ENCODE measurements at places on chromosomes 13 and 19.

DNA sequence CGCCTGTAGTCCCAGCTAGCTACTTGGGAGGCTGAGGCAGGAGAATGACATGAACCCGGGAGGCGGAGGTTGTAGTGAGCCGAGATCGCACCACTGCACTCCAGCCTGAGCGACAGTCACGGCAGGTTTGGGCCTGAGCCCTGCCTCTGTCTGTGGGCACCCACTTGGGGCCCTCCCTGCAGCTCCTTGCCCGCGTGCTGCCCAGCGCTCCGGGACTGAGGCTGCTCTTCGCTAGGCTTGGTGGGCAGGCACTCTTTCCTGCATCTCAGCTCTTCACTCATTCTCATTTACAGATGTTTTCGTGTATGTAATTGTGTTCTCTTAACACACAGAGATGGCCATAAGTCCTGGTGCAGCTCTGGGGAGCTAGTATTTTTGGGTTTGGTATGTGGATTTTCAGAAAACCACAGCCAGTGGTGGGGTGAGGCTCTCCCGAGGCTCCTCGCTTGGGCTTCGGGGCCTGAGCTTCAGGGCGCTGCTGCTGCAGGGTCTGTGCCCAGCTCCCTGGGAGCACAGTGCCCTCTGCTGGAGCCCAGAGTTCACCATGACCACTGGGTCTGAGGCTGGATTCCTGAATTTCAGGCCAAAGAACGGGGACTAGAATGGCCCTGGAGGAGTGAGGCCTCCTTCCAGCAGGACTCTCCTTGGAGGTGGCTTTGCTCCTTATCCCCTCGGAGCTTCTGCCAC is 15.2 kb downstream of the UPF1 start:
- DNase-seq: peak; percentile 72

GRCh38 chr19:46390121-46390858 is 23.1 kb downstream of the CCDC8 start:
- no peak for DNase-seq

DNA sequence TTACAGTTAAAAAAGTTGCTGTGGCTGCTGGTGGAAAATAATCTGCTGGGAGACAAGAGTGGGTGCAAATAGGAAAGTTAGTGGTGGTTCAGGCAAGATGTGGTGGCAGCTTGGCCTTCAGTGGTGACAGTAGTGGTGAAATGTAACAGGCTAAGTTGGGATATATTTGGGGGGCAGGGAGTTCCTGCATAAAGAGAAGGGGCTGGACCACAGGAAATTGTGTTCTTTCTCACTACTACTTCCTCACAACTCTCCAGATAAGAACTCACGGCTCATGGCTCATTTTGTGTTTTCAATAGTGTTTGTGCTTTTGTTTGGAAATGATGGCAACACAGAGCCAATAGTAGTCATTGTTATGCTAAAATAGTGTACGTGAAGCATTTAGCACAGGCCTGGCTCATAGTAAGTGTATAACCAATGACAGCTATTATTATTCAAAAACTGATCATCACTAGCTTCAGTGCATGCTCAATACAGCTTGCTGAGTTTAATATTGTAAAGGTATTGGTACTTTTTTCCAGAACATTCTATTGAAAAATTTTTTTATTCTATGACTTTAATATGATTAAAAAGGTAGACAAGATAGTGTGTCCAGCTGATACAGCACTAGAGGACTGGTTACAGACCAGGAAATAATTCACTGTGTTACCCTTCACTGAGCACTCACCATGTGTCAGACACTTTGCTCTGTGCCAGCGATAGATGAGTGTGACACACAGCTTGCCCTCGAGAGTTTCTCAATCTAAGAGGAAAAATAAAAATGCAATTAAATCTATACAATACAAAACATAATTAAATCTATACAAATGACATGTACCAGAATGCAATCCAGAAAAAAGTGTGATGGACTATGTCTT is 209.8 kb downstream of the POU4F1 start:
- DNase-seq: no peak

DNA sequence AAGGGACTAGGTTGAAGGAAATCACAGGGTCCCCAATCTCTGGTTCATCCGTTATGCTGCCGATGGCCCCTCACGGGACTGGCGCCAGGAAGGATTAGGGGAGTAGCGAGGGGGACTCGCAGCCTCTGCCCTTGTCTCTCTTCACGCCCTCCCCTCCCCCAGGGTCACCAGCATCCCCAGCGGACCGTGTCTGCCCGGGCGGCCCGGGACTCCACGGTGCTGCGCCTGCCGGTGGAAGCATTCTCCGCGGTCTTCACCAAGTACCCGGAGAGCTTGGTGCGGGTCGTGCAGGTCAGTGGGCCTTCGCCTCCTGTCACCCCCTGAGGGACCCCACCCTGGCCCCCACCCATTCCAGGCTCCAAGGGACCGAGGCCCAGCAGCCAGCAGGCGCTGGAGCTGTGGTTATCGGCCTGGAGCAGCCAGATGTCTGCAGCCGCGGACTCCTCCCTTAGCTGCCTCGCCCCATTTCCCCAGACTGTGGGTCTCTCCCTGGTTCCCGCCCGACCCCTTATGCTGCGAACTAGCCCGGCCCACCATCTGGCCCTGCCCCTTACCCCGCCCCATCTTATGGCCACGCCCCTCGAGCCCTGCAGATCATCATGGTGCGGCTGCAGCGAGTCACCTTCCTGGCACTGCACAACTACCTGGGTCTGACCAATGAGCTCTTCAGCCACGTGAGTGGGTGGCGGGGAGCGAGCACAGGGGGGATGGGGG is 5.4 kb downstream of the PNPLA6 start:
- peak; percentile 25 for DNase-seq

- no peak for DNase-seq
Measured at GRCh38 chr13:51912091-51912490, 50.3 kb downstream of the CCDC70 start.

DNA sequence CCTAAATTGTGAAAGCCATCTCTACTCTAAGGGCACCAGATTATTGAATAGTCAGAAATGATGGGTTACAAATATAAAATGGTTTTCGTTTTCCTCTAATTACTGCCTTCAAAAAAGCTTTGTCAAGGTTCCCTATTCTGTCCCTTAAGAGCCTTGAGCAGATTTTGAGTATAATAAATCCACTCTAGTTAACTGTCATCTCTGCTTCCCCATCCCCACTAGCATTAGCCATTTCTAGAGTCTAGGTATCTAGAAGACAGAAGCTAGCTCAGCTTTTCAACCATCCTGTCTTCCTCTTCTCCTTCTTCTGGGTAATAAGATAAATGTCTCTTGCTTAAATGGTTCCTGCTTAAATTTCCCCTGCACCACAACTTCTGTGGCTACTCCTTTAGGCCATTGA is 290.4 kb downstream of the DACH1 start:
- DNase-seq: no peak

GRCh38 chr19:5822181-5822844 is 17.2 kb downstream of the FUT6 start:
- DNase-seq: no peak

DNA sequence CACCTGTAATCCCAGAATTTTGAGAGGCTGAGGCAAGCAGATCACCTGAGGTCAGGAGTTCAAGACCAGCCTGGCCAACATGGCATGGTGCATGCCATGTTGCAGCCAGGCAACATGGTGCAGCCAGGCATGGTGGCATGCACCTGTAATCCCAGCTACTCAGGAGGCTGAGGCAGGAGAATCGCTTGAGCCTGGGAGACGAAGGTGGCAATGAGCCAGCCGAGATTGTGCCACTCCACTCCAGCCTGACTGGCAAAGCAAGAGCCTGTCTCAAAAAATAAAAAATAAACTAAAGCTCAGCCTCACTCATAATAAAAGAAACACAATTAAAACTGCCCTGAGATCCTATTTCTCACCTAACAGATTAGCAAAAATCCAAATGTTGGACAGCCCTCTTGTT is 49.7 kb upstream of the MAP3K10 start:
- DNase-seq: no peak

DNA sequence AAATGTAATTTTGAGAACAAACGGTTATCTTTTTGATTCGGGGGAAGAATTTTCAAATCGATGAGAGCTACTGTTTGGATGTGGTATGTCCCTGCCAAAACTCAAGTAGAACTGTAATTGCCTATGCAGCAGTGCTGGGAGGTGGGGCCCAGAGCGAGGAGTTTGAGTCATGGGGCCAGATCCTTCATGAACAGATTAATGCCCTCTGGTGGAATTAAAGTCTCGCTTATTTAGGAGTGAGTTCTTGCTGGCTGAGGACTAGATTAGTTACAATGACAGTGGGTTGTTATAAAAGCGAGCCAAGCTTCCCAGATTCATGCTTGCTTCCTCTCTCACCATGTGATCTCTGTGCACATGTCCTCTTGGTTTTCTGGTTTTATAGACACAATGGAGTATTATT is 11.8 kb upstream of the PRR20A start:
- no peak for DNase-seq

GRCh38 chr13:76440568-76440967 is 445.6 kb downstream of the KCTD12 start:
- DNase-seq: no peak

- DNase-seq: no peak
Measured at GRCh38 chr19:19206938-19207337, 3.7 kb upstream of the NR2C2AP start.

DNA sequence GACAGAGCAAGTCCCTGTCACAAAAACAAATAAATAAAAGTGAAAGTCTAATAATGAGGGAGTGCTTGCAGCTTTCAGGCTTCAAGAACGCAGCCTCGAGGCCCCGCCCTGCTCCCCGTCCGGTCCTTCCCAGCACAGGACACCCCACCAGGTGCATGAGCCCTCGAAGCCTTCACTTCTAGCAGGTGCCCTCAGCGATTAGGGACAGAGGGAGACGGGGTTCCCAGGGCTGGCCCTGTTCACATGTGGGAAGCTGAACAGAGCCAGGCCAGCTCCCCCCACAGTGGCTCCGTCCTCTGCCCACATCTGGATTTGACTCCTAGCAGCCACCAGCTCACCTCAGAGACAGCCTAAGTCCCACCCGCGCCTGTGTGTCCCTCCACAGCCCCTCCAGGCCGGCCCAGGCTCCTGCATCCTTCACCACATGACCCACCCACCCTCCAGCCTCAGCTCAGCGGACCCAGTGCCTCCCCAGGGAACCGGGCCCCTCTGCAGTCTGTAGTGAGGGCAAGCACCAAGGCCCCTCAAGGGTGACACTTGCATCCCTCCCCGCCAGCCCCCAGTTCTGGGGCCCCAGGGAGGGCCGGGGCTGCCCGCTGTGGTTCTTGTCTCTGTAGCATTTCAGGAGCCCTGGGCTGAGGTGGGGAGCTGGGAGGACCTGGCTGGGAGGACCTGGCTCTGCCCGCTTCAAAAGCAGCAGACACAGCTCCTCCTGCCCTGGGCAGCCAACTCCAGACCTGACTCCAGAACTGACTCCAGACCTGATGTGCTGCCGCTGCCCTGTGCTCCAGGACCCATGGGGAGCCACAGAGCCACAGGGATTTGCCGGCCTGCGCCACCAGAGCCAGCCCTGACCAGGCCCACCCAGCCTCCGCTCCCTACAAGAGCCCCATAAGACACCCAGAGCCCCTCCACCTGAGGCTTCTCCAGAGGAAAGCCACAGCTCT is 27.2 kb downstream of the GPX4 start:
- peak; percentile 70 for DNase-seq

DNA sequence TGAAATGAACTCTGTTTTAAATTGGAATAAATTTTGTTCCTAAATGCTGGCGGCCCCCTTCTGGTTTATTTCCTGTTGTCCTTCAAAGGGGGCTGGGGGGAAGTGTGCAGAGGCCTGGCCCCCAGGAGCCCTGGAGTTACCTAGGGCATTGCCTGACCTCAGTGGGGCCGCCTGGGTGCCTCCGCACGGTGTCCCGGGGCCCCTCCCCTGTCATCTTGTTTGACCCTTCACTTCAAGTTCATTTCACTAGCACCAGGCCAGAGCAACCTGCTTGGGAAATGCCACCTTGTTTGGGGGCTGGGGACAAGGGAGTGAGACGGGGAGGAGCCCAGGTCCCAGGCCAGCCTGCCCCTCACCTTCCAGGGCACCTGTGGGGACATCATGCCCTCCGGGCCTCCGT is 11.9 kb upstream of the GNA15 start:
- no peak for DNase-seq

- no peak for DNase-seq
Measured at GRCh38 chr13:45604892-45605291, 10.6 kb downstream of the ERICH6B start.

- DNase-seq: no peak
Measured at GRCh38 chr19:38216785-38217641, 7.0 kb downstream of the DPF1 start.

GRCh38 chr19:47661161-47661560 is 52.1 kb upstream of the EHD2 start:
- no peak for DNase-seq

- no peak for DNase-seq
Measured at GRCh38 chr13:48072304-48072703, 22.6 kb downstream of the MED4 start.

DNA sequence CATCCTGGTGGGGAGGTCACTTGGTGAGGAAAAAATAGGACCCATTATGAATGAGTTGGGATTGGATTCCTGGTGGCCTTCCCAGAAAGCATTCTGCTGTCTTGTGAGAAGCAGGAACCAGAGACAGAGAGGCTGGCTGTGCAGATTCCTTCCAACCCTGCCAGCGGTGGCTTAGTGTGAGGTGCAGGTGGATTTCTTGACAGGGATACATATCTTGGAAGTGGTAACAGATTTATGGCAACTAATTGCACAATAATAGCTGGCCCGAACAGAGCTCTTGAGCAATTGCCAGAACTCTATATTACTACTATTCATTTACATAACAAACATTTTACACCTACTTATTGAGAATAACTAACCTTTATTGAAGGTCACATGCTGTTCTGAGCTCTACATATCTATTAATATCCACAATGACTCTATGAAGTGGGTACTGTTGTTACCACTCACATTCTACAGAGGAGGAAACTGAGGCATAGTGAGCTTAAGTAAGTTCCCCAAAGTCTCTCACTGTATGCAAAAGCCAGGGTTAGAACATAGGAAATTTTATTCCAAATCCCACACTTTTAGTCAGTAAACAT is 173.9 kb upstream of the SERP2 start:
- no peak for DNase-seq

- DNase-seq: no peak
Measured at GRCh38 chr13:94454906-94455305, 24.6 kb downstream of the DCT start.

DNA sequence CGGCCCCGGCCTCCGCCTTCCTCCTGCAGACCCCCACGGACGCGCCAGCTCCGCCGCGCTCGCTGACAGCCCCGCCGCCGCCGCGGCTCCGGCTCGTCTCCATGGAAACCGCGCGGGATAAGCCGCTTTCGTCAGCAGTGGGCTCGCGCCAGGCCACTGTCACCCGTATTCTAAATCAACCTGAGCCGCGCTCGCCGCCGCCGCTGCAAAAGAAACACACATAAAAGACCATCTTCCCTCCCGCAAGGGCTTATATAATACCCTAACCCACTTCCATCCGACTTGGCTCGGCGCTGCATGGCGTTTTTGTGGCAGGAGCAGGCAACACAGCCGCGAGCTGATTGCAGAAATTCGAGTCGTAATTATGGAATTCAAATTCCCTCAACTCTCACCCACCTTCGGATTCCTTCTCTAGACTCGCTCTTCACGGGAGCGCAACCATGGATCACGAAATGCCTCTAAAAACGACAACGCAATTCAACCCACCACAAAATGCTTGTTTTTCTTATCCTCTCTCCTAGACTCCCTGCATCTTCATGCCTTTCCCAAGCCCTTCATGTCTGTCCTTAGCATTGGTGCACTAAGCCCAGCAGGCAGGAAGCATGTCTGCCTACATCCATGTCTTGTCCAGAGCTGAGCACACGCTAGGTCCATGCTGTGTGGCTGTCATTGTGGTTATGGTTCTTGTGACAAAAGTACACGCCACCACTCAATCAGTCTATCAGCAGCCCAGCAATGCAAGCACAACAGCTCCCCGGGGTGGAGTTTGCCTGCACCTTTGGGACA is at the start of gene AMER2:
Gene AMER2 (minus strand): TSS at position 772 of the 786 bp plus-strand sequence. CDS start 669 bp downstream, at position 103.
- DNase-seq: no peak

GRCh38 chr13:90700340-90700739 is 647.1 kb upstream of the MIR17HG start:
- no peak for DNase-seq

GRCh38 chr13:76672420-76672819 is 213.8 kb downstream of the KCTD12 start:
- no peak for DNase-seq
